Stimulated activated CD8-positive, alpha-beta memory T cell treated with anti-CD3 and anti-CD28 coated beads, Interleukin-4, amount 100 ng/mL, for 4 hours (primary cell): ENCODE measurements at places on chromosomes 7 and 10.
A peak's percentile ranks its signal among the peaks of the same experiment; 100 is the strongest.

DNA sequence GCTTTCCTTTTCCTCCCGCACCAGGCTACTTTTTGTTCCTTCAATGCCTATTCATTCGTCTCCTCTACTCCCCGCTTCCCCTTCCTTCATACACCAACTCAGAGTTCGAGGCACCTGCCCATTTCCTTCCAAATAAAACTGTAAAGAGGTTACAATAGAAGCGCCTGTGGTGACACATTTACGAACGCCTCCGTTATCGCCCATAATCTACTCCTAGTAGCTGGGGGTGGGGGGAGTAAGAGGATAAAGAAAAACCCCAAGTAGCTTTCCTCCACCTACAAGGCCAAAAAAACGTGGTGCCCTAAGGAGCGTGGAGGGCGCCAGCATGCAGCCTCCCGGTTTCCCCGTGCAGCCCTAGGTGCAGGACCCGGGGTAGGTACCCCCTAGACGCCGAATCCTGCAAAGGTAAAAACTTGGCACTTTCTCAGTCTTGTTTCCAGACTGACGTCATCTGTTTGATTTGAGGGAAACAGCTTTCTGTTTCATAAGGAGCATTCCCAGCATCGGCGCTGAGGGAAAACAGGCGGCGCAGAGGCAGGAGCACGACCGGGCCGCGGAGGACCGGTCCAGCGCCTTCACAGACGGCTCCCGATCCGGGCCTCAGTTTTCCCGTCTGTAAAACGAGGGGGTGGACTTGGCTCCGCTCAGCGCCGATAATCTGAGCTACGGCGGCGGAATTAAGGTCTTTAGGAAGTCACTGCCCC, 922 bp downstream of the PPA1 start:
- peak; percentile 21 for DNase-seq

- DNase-seq: no peak
Measured at GRCh38 chr7:108002726-108003598, at the start of gene LAMB1. TSS of gene LAMB1 (minus strand) at chr7:108003161. CDS start at chr7:108002885, 276 bp downstream.

GRCh38 chr10:124939290-124939689, 2.6 kb upstream of the ZRANB1 start:
- no peak for DNase-seq

GRCh38 chr7:144936314-144936713, 100.5 kb upstream of the TPK1 start:
- no peak for DNase-seq

GRCh38 chr7:121294448-121294992, 34.3 kb upstream of the WNT16 start:
- no peak for DNase-seq

DNA sequence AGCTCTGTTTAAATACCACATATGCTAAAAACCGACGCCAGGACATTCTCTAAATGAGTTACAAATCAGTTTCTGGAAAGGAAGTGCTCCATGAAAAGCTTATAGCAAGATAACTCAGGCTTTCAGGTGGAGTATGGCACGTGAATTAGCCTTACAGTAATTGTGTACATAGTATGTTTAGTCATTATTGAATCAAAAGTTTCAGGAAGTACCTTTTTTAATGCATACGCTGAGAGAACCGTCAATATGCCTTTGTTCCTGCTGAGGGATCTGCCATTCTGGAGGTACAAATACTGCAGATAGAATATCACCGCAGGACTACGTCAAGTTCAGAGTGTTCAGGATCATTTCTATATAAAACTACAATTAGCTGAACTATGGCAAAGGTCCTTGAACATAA, 45.7 kb downstream of the ANKMY2 start:
- no peak for DNase-seq

DNA sequence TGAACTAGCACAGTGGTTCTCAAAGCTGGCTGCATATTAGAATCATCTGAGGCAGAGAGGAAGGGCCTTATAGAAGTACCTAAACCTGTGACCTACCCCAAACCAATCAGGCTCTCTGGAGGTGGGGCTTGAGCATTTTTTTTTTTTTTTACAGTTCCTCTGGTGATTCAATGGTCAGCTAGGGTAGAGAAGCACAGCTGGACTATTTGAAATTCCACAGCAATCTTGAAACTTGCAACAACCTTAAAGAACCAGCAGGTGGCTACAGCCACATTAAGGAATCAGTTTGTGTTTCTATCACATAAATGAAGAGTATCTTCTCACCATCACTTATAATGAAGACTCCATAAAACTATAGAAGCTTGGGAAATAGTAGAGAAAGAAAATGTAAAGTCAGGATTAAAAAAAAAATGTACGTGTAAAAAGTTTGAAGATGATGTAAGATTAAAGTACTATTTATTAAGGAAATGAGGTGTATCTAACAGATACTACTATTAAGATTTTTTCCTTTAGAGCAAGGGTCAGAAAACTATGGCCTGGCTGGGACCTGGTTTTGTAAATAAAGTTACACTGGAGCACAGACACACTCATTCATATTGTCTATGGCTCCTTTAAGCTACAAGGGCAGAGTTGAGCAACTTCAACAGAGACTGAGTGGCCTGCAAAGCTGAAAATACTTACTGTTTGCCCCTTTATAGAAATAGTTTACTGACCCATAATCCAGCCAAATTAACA, 3.8 kb downstream of the RTKN2 start:
- DNase-seq: no peak

DNA sequence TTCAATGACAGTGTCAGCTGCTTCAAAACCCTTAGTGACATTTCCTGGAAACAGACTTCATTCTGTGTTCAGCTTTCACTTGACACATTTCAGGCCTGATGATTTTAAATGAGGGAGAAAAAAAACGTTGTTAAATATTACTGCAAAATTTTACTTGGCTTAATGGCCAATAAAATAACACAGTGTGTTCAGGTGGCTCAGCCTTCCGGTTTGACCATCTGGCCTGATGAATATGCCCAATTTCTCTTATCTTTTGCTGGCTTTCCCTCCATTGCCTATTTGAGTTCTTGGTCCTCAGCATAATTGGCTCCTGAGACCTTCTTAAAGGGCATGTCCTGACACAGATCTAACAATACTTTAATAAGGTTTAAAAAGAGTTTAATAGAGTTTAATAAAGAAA, 462.4 kb downstream of the ADRA2A start:
- DNase-seq: no peak

- DNase-seq: no peak
Measured at GRCh38 chr10:51342381-51342780, 268.1 kb downstream of the PRKG1 start.

DNA sequence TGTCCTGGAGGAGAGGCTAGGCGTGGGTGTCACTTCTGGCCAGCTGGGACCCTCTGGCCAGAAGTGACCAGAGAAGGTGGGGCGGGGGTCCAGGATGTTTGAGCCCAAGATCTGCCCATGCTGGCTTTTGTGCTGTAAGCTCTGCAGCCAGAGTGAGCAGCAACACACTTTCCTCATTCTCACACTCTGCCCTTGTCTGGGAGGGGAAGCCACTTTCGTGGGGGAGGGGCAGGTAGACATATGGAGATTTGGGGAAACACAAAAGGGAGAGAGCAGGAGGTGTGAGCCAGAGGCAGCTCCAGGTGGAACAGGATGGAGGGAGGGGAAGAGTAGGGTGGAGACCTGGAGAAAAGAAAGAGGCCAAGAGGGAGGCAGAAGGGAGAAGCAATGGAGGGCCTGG, 31.5 kb upstream of the ADCYAP1R1 start:
- no peak for DNase-seq

GRCh38 chr10:46518028-46518725, 38.3 kb downstream of the GPRIN2 start:
- DNase-seq: no peak

- DNase-seq: no peak
Measured at GRCh38 chr10:11573497-11573896, 38.0 kb downstream of the USP6NL start.

DNA sequence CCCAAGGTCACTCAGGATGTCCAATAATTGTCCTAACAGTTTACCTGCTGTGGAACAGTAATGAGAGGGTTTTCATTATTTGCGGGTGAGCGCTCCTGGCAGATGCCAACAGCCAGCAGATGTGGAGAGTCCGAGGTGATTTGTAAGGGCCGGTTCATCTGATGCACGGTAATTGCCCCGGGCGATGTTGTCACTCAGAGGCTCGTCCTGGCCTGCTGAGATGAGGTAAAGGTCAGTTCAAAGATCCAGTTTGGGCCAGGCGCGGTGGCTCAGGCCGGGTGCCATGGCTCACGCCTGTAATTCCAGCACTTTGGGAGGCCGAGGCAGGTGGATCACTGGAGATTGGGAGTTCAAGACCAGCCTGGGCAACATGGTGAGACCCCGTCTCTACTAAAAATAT, 16.9 kb downstream of the LHPP start:
- DNase-seq: no peak

DNA sequence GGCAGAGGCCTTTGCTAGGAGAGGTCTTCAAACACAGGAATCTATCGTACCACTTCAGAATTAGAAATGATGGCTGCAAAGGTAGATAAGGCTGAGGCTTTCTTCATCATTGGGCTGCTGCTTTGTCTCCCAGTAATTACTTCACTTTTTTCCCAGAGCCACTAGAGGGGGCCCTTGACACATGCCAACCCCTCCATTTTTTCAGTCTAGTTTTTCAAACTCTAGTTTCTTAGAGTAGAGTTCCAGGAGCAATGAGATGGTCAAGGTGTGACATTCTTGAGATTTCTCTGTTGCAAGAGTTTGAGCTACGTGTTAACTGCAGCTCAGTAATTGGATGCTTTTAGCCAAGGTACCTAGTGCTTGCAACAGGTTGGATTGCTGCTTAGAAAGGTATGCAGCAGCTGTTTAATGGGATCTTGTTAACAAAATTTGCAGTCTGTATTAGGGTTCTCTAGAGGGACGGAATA, 33.8 kb upstream of the RBM20 start:
- peak; percentile 7 for DNase-seq

- DNase-seq: no peak
Measured at GRCh38 chr10:37474645-37475044, 349.2 kb downstream of the ANKRD30A start.

- DNase-seq: no peak
Measured at GRCh38 chr10:107653832-107654287, 489.4 kb upstream of the SORCS1 start.

GRCh38 chr7:134931487-134931886, 54.8 kb upstream of the AGBL3 start:
- no peak for DNase-seq

DNA sequence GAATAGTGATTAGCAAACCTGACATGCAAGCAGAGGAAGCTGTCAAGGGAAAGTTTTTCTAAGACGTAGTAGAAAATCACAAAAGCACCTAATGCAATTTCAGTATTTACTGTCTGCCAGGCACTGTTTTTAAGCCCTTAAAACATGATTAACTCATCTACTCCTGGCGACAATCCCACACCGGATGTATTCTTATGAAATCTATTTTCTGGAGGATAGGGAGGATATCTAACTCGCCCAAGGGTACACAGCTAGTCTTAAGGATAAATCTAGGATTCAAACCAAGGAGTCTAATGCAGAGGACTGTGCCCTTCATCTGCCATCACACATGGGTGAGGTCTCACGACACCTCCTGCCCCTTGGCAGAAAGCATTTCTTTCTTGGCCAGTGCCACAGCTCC, 47.8 kb upstream of the FIGNL1 start:
- DNase-seq: no peak

DNA sequence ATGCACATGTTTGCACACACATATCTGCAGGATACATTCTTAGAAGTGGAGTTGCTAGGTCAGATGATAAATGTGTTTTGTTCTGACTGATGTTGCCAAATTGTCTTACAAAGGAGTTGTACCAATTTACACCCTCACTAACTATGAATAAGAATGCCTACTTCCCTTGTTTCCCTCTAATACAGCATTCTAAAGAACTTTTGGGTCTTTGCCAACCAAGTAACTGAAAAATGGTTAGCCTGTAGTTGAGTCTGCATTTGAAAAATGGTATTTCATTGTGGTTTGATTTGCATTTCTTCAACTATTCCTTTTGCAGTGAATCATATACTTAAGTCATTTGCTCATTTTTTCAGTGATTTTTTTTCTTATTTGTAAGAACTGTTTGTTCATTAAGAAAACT, 48.4 kb downstream of the TMEM26 start:
- no peak for DNase-seq

DNA sequence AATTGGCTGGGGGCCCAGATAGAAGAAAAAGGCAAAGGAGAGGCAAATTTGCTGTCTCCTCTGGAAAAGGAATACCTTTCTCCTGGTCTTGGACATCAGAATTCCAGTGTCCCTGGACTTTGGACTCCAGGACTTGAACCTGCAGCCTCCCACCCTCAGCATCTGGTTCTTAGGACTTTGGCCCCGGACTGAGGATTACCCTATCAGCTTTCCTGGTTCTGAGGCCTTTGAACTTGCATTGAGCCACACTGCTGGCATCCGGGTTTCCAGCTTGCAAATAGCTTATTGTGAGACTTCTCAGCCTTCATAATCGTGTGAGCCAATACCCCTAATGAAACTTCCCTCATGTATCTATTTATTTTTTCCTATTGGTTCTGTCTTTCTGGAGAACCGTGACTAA, 68.3 kb downstream of the DNAH11 start:
- no peak for DNase-seq

- no peak for DNase-seq
Measured at GRCh38 chr7:83347945-83348444, 185.3 kb upstream of the PCLO start.

DNA sequence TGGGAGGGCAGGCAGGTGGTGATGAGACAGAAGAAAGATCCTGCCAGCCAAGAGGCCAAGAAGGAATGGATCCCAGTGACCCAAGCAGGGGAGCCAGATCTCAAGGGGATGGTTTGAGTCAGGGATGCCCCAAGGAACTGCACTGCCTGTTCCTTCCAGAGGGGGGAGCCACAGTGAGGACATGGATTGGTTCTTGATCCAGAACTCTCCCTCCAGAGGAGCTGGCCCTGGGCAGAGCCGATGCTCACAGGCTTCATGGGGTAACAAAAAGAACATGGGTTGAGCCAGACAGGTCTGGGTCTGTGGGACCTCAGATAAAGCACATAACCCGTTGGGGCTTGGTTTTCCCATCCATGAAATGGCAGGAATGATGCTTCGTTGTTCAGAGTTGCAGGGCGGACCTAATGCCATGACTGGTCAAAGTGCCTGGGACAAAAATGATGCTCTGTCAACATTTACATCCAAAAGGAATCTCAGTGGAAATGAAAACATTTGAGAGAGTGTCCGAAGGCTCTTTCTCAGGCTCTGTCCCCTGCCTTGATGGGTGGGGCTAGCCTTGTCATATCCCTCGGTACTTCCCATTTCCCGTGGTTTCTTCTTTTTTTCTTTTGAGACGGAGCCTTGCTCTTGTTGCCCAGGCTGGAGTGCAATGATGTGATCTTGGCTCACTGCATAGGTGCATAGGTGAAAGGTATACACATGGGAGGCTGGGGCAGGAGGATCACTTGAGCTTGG, 4.7 kb upstream of the DENND2A start:
- no peak for DNase-seq

- no peak for DNase-seq
Measured at GRCh38 chr10:30095631-30096422, 36.4 kb upstream of the JCAD start.

GRCh38 chr10:61835069-61835945, 66.2 kb upstream of the ARID5B start:
- no peak for DNase-seq

DNA sequence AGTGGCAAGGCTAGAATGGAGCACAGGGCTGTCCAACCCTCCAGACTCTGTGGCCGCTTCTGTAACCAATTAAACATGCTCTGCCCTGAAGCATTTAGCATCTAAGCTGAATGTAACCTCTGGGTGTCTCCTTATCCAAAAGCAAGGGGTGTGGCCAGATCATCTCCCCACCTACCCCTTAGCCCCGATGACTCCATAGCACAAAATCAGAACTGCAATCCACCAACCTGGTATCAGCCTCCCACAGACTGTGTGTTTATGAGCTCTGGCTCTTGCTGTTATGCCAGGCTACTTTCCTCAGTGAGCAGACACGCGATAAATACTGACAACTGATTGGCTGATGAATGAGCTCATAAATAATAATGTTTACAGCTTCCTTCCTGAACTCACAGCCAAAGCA, 3.2 kb downstream of the FRMD4A start:
- no peak for DNase-seq
